ENCODE measurements at places on chromosomes 3 and 15.
A peak's percentile ranks its signal among the peaks of the same experiment; 100 is the strongest.

DNA sequence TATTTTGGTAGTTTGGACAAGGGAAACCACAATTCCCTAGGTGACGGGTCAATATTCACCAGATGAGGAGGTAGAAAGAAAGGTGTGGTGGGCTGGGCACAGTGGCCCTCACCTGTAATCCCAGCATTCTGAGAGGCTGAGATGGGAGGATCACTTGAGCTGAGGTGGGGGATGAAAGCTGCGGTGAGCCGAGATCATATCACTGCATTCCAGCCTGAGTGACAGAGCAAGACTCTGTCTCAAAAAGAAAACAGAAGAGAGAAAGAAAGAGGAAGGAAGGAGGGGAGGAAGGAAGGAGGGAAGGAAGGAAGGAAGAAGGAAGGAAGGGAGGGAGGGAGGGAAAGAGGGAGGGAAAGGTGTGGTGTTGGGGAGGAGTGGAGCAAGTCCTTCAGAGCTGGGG is 56.1 kb upstream of the RNF7 start:
- no peak for DNase-seq

DNA sequence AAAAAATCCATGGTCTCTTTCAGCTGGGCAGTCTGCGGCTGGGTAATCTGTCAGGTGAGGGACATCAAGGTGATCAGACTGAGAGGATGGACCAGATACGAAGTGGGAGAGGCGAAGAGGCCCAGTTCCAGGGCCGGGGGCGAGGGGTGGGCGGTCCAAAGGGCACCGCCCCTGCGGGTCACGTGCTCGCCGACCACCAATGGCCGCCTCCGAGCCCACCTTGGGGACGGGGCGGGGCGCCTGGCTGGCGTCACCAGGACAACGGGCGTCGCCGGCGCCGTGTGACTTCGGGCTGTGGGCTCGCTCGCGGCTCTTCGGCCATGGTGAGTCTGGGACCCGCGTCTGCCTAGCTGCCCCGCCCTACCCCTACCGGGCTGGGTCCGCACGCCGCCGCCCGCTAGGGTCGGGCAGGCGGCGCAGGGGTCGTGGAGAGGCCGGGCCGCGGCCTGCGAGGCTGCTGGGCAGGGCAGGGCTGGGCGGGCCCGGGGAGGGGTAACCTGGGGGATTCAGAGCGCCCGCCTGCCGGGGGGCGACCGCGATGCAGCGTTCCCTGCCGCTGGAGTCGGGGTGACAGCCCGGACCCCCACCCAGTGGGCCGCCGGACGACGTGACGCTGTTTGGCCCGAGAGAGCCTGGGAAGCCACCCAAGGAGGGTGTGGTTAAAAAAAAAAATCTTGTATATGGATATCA is at the start of gene FBXL2:
TSS of gene FBXL2 (plus strand) at position 250 of the 690 bp plus-strand sequence. CDS start at position 321, 71 bp downstream.
- peak; percentile 96 for DNase-seq

- DNase-seq, result no peak
Measured at GRCh38 chr3:139836698-139837464, 98.1 kb upstream of the CLSTN2 start.

DNA sequence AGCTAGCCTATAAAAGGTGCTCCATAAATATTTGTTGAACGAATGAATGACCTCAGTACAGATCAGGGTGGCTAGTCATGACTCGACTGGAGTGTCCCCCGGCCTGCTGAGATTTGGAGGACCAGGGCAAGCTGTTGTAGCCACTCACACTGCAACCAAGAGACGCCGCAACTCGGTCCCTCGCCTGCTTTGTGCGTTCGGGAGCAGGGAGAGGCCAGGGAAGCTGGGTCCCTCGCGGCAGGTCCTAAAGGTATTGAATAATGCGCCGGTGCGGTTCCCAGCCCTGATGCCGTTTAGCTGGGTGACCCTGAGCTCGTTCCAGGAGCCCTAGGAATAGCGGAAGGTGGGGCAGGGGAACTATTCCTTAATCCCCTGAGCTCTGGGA is 1.8 kb downstream of the IGDCC4 start:
- DNase-seq, result peak; percentile 76

DNA sequence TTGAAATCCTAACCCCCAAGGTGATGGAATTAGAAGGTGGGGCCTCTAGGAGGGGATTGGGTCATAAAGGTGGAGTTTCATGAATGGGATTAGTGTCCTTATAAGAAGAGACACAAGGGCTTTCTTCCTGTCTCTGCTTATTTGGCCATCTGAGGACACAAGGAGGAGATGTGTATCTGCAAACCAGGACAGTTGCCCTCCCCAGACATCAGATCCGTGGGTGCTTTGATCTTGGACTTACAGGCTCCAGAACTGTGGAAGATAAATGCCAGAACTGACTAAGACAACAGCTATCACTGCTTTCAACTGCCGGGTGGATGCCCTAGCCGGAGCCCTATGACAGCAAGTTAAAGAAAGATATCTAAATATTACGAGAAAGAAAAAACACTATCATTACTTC is 94.4 kb downstream of the CHRNA7 start:
- DNase-seq, result no peak

DNA sequence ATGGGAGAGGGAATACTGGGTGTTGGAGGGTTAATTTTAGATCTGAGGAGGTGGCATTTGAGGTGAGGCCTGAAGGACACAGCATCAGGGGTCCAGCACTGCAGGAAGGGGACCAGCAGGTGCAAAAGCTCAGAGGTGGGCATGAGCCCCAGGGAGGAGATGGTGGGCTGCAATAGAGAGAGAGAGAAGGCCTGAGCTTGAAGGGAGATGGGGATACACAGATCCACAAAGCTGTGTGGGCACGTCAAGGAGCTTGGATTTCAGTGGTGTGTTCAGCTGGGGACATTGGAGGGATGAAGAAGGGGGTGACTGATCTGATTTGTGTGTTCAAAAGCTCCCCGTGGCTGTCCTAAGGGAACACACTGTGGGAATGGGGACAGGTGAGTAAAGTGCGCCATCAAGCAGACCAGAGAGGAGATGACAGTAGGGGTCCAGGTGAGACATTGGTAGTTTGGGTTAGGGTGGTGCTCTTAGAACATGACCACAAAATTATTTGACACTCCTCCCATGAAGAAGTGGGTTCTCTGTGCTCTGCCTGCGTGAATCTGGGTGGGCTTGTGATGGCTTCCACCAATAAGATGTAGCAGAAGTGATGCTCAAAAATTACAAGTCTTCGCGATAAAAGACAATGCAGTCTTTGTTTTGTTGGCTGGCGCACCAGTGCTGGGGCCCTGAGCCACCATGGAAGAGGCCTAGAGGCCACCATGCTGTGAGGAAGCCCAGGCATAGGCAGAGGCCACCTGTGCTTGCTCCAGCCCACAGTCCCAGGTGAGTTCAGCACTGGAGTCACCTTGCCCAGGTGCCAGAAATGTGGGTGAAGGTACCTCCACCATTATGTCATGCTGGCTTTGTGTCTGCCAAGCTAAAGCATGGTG is 1.9 kb upstream of the WNT7A start:
- DNase-seq, result peak; percentile 30

GRCh38 chr15:49827311-49827710 is 206.5 kb downstream of the DTWD1 start:
- no peak for DNase-seq

- DNase-seq, result no peak
Measured at GRCh38 chr3:24305795-24306467, 188.7 kb downstream of the THRB start.

DNA sequence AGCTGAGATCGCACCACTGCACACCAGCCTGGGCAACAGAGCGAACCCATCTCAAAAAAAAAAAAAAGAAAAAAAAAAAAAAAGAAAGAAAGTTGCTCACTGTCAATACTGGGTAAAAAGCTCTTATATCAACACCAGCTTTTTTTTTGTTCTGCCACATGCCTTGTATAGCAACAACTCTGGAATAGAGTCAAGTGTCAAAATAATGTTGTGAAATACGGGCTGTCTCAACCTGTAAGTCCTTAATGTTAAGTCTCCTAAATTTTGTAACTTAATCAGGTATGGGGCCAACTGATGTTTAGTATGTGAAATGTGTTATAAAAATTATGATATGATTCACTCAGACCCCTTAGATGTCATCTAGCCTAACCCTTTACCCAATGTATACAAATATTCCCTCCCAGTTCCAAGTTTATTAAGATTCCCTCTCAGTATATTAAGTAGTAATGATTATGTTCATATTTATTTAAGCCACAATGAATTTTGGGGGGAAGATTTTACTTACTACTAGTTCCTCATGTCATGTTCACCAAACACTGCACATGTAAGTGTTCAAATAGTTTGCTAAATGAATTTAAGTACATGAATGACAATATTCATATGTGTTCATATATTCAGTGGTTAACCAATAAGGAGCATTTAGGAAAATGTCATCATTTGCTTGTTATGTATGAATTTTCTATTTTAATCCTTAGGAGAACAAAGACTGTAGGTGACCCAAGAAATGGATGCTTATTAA is 52.2 kb downstream of the GPR160 start:
- DNase-seq, result no peak
